ENCODE measurements at places on chromosomes 4 and X.

- DNase-seq = no peak
These were observed 26.9 kb downstream of the SOX3 start for GRCh38 chrX:140477987-140478386.

- no peak for DNase-seq
These were observed 42.5 kb upstream of the GRID2 start for GRCh38 chr4:92261256-92261655.

DNA sequence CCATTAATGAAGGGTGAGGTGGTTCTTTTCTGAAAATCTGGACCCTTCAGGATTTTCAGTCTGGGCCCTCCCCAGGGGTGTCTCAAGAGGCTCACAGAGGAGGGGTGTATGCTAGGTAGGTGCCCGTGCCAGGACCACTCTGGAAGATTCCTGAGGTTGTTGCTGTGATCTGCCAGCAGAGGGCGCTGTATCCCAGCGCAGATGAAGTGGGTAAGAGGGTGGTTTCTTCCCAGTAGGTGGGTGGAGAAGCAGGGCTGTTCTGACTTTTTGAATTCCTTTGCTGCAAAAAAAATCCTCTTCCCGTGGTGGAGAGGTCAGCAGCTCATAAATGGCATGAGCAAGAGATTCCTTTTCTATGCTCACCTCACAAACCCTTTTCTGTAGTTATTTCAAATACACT, 51.1 kb downstream of the SCML1 start:
- peak; percentile 43 for DNase-seq

- no peak for DNase-seq
These were observed 82.6 kb downstream of the LUZP4 start for GRCh38 chrX:115372152-115372551.

- no peak for DNase-seq
These were observed 166.8 kb upstream of the FRG1 start for GRCh38 chr4:189773909-189774308.

- DNase-seq = no peak
These were observed 873.2 kb downstream of the RPA4 start for GRCh38 chrX:97756879-97757278.

GRCh38 chr4:177400030-177400429, 42.2 kb downstream of the AGA start:
- no peak for DNase-seq

- DNase-seq = no peak
These were observed 210.1 kb upstream of the FAT4 start for GRCh38 chr4:125104616-125105015.

DNA sequence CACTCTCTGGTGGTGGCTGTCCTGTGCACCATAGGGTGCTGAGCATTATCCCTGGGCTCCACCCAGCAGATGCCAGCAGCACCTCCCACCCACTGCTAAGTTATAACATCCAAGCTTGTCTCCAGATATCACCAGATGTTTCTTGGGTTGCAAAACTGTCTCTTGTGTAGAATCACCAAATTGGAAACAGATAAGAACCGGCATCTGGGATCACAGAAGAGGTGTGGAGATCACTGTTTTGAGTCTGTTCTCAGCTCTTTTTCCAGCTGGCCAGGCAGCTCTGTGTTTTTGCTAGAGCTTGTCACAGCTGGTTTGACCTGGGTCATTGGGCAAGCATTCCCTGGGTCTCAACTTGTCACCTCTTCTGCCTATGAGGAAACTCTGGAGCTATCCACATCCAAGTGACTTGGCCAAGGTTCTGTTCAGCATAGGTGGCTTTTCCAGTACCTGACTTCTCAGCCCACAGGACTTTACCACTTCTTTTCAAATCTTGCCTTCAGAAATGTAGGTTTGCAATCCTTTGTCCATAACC, 15.3 kb upstream of the PUDP start:
- DNase-seq = no peak

DNA sequence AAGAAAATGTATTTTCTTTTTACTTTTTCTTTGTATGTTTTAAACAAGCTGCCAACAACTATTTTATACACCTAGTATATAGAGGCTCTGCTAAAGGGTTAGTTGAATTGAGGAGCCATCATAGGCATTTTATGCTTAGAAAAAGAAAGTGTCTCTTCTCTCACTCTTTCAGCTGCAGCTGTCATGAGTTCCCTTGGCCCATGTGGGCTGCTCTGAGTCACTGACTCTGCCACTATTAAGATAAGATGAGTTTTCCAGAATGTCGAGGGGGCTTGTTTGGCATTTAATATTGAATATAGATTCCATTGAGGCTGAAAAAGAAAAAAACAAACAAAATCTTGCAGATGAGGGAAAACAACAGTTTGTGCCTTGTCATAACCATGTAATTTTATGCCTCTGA, 126.0 kb upstream of the PAQR3 start:
- DNase-seq = no peak

DNA sequence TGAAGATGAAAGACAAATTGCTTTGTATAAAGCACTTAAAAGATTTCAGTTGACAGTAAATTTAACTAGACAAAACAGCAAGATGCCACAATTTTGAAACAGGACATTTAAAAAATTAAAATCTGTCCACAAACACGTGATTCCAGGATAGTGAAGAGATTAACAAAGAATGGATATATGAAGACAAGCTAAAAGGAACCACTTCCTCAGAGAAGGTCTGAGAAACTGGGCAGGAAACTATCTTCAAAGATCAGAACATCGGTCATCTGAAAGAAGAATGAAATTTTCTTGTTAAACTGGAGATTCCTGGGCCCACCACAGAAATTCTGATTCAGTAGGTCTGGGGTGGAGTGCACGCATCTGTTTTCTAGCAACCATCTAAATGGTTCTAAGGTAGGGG, 1.4 kb downstream of the RWDD4 start:
- DNase-seq = no peak

DNA sequence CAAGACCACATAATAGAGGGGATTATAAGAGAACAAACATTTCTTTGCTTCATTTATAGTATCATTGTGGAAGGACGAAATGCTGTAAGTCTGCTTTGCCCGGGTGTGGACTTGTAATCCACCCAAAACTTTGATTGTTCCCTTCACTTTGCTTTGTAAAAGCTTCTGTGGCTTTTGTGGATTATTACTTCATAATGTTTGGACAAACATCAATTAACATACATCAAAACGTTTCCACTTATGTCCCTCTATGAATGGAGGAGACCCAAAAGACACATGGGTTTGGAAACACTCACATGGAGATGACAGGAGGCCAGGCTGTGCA, 415.4 kb downstream of the SPRY1 start:
- no peak for DNase-seq

DNA sequence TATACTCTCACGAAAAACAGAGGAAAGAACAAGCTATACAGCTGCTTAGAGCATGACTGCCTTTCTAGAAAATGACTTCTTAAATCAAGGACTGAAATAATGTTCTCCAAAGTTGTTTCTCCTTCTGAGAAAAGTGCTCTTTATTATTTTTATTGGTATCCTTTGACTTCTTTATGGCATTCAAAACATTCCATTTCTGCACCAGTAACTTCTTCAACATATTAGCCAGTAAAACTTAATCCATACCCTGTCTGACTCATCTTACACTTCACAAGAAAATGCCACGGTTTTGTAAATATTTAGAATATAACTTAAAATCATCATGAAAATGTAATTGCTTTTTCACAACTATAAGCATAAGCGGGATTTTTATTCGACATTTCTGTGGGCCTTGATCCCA, 180.4 kb downstream of the NR3C2 start:
- DNase-seq = no peak

GRCh38 chr4:177441061-177441802, 1.0 kb downstream of the AGA start:
- DNase-seq = no peak

DNA sequence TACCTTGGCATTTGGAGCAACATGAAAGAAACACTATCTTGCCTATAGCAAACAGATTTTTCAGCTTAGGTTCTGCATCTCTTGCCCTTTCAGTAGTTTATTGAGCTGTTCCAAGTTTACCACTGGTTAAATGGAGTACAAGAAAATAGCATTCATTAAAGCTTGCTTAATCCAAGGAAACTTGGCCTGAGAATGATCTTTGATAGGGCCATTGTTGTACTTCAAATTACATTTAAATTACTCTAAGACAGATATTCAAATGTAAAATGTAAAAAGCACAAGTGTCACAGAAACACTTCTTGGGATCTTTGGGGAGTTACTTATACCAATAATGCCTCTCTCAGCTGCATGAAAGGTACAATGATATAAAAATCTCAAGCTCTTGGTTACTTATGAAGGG, 609.0 kb upstream of the HTR2C start:
- DNase-seq = no peak

DNA sequence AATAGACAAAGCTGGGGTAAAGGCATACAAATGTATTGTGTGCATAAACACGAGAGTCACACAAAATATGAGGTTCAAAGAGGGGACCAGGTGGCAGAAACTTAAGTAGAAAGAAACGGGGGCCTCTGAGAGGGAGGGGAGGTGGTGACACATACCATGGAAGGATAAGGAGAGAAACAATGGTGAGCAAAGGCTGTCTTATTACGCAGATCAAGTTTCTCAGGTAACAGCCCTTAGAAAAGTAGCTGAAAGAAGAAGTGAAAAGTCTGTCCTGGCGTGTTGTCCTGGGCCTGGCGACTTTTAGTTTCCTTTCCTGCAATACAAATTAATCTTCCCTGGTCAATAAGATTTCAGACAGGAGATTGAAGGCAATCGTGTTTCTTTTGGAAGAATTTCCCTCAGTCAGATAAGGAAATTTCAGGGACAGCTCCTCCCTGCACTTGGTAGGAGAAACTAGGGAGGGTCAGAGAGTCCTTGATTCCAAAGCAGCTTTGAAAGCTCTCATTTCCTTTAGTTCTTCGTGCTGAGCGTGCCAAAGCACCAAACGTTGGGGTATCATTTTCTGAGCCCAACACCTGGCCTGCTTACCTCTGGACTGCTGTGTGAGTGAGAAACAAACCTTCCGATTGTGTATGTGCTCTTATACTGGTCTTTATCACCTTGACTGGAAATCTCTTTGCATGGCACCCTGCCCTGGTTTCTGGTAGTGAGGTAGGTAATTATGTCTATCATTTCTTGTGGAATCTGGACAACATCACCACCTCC, 676.7 kb upstream of the LCORL start:
- no peak for DNase-seq

- DNase-seq = no peak
These were observed 57.0 kb upstream of the SORCS2 start for GRCh38 chr4:7135389-7135746.

- DNase-seq = no peak
These were observed 27.1 kb downstream of the FBXW7 start for GRCh38 chr4:152508818-152509217.

DNA sequence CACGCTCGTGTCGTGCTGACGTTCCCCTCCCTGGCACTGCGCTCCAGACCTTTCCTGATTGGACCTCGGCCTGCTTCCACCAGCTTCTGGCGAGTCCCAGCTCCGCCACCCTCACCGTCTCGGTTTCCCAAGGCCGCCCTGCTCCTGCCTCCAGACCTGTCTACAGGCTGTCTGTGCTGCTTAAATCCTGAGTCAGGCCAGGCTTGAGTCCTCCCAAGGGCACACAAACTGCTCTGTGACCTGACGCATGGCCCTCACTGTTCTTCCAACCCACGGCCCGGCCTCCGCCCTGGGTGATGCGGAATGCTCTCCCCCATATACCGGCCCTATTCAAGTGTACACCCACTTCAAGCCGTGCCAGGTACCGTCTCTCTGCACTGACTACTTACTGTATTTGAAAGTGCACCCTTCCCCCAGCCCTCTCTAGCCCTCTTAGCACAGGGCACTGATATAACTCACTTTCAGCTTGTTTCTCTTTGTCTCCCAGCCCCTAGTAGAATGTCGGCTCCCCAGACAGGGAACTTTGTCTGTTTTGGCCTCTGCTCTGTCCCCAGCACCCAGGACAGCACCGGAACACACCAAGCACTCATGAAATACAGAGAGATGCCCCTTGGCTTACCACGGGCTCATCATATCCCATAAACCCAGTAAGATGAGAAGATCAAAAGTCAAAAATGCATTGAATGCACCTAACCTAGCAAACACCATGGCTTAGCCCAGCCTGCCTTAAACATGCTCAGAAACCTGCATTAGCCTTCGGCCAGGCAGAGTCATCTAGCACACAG, 63.1 kb upstream of the AFAP1 start:
- DNase-seq = no peak

DNA sequence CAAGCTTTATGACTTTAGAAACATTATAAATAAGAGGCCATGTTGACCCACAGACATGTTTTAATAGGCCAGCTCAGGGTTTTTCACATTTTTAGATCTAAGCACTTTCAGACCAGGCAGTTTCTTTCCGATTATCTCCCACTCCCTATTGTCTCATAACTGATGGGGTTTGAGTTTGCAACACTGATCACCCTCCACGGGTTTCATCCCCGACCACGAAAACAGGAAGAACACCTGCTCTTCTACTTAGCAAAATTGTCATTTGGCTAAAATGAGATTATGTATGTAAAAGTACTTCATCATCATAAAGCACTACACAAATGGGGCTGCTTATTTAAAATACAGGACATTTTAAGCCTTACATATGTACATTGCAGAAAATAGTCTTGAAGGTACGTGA, 407.9 kb downstream of the HNRNPD start:
- no peak for DNase-seq

- no peak for DNase-seq
These were observed 15.4 kb upstream of the NFXL1 start for GRCh38 chr4:47929682-47930201.

- no peak for DNase-seq
These were observed 1.0 kb upstream of the PRDX4 start for GRCh38 chrX:23666282-23666681.

GRCh38 chr4:26145212-26145611, 175.6 kb upstream of the RBPJ start:
- DNase-seq = no peak

DNA sequence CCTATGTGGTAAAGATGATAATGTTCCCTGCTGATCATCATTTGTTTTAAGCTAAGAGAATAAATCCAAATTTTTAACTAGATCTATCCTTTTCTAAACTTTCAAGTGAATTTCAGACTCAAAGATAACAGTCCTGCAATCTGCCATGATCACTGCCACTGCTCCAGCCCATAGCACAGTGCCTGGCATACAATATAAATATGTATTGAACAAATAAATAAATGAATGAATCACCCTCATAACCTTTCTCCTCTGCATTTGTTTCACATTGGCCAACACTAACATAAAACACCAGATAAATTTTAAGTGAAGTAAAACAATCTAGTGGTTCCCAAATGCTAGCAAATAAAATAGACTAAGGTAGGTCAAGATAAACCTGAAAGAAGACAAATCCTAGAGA, 439.0 kb downstream of the GPM6A start:
- DNase-seq = no peak

All from 8988T (cell line).